NCI-H1092 (cell line): ENCODE measurements at places on chromosomes 1 and 21.

- no peak for DNase-seq
Measured at GRCh38 chr1:66416295-66416694, 117.7 kb upstream of the SGIP1 start.

DNA sequence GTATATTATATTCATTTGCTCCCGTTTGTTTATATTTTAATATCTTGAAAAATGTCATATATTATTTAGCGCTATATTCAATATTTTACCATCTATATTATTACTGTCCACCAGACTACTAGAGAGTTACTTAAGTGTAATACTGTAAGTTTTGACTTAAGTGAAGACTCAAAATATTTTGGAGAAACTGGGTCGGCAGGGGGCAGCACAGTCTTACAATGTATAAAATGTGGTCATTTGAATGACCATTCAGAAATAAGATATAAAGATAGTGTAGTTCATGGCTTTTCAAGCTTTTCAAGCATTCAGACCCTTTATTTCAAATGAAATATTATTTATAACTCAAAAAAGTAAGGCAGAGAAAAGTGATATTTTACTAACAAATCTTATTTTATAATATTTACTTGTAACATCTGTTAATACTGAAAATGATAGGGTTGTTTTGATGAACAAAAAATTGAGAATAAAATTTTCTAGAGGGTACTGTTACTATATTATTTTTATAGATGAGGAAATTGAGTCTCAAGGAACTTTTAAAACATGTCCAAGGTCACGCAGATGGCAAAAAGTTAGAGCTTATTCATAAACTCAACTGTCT, 89.0 kb upstream of the SERTAD4 start:
- peak; percentile 58 for DNase-seq

- no peak for DNase-seq
Measured at GRCh38 chr1:243407284-243408018, 151.6 kb downstream of the SDCCAG8 start.

DNA sequence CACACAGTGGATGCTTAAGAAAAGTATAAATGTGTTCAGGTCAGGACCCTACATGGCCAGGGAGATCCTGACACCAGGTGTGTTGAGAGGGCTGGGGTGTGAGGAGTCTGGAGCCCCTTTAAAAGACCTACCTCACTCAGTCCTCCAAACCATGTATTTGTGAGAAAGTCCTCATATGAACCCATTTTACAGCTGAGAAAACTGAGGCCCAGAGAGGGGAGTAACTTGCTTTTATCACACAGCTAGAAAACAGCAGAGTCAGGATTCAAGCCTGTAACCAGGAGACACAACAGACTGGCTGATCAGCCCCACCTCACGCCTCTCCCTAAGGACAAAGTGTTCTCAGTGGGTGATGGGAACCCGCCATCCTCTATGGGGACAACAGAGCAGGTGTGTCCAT, 706.7 kb downstream of the PTPRU start:
- no peak for DNase-seq

DNA sequence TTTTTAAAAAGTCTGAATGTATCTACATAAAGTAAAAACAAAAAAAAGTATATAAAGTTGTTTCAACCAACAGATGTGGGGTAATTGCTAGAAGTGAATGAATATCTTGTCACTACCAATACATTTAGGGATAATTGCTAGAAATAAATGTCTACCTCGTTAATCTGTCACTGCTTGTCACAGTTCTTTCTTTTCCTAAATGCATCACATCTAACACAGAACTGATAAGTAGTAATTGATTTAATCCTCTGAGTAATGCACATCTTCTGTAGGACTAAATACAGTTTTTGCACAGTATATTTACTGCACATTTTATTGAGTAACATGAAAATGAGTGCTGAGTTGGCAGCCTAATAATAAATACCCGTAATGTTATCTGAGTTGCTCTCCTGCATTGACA, 72.2 kb downstream of the SUSD4 start:
- DNase-seq = no peak

GRCh38 chr1:37965301-37965700, 18.4 kb upstream of the INPP5B start:
- no peak for DNase-seq

- no peak for DNase-seq
Measured at GRCh38 chr1:243428084-243428483, 172.2 kb downstream of the SDCCAG8 start.
